ENCODE measurements at places on chromosomes 12 and 14.

GRCh38 chr12:115070313-115070712 is 386.3 kb upstream of the TBX3 start:
- DNase-seq: peak; percentile 6

- DNase-seq: no peak
These were observed 17.7 kb downstream of the PSMC1 start for GRCh38 chr14:90274019-90274418.

DNA sequence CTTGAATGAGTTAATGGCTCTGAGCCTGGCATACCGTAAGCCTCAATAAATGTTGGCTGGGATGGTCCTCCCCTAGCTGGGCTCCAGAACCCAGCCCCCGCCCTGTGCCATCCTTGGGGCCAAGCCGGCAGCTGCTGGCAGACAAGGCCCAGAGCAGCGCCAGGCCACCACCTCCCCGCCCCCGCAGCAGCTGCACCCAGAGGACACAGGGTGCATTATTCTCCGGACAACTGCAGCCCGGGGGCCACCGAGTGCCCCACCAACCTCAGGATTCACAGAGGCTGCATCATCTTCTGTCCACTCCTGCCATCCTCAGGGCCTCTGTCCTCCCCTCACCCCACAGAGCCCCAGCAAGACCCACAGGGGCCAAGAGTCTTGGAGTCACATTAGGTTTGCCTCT is 92.7 kb downstream of the NCOR2 start:
- no peak for DNase-seq

DNA sequence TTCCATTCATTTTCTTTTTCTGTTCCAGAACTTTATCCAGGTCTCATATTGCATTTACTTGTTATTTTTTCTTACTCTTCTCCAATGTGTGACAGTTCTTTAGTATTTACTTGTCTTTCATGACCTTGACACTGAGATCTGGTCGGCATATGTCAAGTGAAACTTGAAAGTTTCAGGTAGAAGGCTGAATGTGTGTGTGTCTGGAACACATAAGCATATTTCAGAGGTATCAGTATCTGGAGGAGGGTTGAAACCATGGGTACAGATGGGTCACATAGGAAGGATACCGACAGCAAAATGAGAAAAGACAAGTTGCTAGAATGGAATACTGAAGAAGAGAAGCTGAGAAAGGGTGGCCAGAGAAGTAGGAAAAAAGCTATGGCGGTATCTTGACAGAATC is 22.5 kb upstream of the PTGDR start:
- DNase-seq: peak; percentile 68

- DNase-seq: peak; percentile 84
These were observed 4.3 kb upstream of the MYF6 start for GRCh38 chr12:80702889-80703805.

GRCh38 chr12:3170423-3171194 is 93.4 kb downstream of the TSPAN9 start:
- DNase-seq: no peak

DNA sequence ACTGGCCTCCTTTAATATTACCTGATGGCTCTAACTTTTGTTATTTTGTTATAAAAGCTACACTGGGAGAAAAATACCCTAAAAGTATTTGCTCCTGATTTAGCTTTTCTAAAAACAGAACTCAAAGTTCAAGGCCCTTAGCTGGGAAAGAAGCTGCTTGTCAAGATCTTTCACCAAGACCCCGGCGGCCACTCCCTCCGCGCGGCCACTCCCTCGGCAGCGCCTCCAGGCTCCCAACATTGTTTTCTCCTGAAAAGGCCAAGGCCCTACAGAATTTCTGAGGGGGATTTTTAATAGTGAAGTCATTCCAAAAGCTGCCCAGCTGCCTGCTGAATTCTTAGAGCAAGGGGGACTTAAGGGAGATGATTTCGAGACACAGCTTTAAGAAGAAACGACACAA is 96.4 kb downstream of the NTN4 start:
- no peak for DNase-seq

DNA sequence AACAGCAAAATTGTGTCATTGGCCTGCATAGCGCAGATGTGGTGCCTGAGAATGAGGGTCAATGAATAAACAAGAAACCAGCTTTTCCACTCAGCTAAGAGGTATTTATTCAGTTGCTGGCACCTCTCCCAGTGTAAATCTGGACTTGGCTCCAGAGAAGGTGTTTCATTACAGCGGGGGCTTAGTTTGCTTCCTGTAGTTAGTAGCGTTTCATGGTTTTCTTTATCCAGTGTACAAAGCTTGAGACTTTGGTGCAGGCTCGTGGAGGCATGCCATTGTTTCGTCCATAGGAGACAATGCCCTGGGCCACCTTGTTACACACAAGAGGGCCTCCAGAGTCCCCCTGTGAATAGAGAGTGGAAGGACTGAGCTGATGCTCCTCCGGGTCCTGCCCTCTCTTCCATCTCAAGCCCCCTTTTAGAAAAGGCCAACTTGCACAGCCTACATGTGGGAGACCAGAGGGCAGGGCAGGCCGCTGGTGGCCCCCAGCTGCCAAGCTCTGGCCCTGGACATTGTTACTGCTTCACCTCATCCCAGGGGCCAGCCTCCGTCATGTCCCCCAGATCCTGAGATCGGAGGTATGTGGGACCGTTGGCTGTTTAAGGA is 3.0 kb downstream of the GZMB start:
- DNase-seq: no peak

- no peak for DNase-seq
These were observed 214.9 kb upstream of the HMGA2 start for GRCh38 chr12:65609359-65609771.

DNA sequence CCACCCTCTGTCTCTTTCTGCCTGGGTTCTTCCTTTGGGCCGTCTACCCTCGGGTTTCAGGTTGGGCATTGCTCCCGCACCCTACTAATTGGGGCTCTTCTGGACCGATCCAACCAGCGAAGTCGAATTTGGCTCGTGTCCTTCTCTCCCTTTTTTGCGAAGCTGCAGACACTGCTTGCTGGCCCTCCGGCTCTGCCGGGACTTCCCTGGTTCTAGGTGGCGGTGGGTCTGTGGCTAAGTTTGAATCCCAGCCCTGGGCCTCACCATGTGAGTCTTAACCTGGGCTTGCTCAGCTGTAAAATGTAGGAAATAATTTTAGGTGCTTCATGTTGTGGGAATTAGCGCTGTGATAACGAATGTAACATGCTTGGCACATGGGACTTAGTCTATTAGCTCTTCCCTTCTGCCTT is 418 bp upstream of the CISTR start:
- DNase-seq: no peak

Measured in MM.1S (cell line).